ENCODE measurements at places on chromosomes 2 and 18.
A peak's percentile ranks its signal among the peaks of the same experiment; 100 is the strongest.

DNA sequence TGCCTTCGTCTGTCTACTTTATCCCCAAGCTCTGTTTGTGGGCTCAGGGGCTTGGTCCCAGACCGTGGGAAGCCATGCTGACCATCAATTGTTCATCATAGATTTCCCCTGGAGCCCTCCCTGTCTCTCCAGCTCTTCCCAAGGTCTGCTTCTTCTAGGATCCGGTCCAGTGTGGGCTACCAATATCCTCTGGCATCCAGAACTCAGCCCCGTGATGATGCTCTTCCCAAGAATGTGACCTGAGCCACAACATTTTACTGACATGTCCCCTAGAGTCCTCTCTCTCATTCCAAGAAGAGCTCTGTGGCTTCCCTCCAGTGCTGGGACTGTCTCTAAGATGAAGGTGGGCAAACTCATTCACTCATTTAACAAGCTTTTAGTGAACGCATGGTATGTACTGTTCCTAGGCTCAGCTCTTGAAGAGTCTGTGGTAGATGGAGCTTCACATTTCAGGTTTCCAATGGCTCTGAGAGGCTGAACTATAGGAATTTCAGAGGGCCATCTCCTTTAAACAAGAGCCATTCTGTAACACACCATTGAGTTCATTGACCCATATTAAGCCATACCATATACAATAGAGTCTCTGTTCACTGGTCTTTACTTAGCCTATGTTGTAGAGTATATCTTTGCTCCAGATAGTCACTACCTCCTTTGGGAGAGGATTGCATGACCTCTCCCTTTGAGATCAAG, 142.0 kb upstream of the APCDD1 start:
- no peak for DNase-seq

GRCh38 chr2:3138621-3139020, 239.0 kb downstream of the EIPR1 start:
- DNase-seq, result no peak

DNA sequence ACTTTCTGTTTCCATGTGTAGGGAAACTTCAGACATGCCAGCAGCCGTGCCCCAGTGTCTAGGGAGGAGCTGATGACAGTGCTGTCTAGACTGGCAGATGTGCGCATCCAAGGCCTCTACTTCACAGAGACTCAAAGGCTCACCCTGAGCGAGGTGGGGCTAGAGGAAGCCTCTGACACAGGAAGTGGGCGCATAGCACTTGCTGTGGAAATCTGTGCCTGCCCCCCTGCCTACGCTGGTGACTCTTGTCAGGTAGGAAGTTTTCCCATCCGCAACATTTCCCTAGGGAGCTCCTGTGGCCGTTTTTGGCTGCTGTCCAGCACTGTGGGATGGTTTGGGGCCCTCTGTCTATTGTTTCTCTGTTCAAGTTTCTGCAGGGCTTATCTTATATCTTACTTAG, 143.1 kb upstream of the TTC39C start:
- peak; percentile 19 for DNase-seq

GRCh38 chr2:58237741-58238140, 3.4 kb downstream of the FANCL start:
- DNase-seq, result no peak

DNA sequence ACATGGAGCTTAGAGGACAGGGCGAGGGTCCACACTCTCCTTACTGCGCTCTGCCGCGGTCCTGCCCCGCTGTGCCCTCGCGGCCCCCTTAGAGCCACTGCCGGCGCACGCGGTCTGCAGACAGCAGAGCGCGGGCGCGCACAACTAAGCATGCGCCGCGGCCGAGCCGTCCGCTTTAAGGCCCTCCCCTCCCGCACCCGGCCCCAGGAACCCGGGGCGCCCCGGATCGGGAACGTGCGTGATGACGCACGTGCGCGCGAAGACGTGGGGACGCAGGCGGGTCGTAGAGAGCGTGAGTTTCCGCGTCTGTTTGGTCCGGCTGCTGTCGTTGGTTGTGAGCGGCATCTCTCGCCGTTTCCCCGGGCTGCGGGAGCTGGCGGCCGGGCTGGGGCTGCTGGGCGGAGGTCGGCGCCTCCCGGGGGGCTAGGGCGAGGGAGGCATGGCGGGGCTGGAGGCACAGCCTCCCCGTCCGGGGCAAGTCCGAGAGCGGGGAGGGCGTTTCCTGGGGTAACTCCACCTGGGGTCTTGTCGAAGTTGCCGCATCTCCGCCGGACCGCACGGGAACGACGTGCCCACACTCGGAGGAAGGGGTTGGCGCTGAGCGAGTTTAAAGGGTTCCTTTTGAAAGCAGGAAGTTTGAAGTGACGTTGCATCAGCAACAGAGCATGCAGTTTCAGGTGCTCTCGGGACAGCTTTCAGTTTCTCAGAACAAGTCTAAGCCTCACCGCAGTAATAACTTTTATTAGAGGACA, at the start of gene RHBDD1:
TSS of gene RHBDD1 (plus strand) at position 259 of the 752 bp plus-strand sequence. CDS start 28,640 bp downstream, outside the sequence.
- peak; percentile 93 for DNase-seq

DNA sequence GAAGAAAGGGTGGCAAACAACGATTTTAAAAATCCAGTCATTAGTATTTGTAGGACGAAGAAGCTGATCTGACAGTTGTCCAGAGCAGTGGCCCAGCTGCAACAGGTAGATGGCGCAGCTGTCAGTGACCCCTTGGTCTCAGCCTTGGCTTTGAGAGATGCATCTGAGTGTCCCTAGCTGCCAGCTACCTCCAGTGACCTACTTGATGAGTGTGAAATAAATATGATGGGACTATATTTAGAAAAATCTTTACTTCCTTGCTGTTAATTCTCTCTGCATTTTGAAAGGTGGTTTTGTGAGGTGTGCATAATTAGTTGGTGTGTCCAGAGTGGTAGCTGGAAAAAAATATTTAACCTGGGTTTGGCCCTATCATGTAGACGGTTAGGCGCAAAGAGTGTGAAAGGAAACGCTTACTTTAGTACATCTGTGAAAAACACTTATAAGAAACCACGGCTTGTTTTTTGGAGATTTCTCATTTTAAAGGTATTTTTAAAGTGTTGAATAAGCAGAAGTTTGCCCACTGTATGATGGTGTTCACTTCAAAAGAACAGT, 963 bp downstream of the INPP1 start:
- DNase-seq, result no peak

GRCh38 chr2:217060951-217061547, 201.2 kb upstream of the TNP1 start:
- DNase-seq, result no peak

- DNase-seq, result peak; percentile 12
These were observed 198.5 kb downstream of the UBE2E3 start for GRCh38 chr2:181178823-181179412.

DNA sequence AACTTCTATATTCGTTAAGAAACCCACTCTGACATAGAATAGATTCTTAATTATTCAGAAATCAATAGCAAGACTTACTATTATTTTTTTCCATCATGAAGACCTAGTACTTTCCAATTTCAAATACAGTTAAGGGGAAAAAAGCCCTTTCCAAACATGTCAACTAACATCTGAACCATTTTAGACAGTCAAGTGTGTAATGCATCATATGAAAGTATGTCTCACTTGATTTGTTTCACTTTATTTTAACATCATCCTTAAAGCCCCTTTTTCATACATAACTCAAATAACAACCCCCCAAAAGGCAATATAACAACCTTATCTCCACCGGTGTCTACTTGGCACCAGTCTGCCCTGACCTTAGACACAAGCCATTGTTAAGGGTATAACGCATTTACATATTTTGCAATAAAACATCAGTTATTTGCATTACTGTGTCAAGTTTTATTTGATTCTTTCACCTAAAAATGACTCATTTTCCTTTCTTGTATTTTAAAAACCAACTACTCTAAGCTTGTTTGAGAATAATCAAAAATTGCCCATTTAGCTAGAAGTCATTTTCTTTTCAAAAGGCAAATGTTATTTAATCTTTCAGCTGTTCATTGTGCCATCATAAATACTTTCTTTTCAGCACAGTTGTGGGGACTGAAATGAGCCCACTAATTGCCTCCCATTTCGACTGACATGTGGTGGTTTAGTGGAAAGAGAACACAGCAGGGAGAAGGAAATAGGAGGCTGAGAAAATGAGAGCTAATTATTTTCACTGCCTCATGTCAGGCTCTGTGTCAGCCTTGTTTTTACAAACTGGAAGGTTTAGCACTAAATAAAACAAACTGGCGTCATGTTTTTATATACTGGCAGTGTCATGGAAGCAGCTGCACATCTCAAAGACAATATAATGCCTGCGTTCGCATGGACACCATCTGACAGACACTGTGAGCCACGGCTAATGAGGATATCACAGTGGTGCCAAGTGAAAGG, 104.7 kb upstream of the CDCA7 start:
- no peak for DNase-seq

DNA sequence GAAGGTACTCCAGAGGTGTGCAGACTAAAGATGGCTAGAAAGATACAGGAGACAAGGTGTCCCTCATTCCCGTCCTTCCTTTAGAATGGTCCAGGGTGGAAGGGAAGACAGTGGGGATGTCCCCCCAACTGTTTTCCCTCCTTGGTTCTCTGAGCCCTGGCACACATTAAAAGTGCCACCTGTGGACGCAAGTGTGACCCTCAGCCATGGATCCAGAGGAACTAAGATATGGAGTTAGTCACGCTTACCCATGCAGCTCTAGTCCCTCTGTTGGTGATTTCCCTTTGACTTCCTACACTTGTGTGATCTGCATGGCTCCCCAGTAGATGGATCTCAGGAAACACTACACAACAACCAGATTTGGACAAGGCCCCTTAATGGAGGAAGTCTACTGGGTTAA, 113.1 kb upstream of the SRD5A2 start:
- no peak for DNase-seq

DNA sequence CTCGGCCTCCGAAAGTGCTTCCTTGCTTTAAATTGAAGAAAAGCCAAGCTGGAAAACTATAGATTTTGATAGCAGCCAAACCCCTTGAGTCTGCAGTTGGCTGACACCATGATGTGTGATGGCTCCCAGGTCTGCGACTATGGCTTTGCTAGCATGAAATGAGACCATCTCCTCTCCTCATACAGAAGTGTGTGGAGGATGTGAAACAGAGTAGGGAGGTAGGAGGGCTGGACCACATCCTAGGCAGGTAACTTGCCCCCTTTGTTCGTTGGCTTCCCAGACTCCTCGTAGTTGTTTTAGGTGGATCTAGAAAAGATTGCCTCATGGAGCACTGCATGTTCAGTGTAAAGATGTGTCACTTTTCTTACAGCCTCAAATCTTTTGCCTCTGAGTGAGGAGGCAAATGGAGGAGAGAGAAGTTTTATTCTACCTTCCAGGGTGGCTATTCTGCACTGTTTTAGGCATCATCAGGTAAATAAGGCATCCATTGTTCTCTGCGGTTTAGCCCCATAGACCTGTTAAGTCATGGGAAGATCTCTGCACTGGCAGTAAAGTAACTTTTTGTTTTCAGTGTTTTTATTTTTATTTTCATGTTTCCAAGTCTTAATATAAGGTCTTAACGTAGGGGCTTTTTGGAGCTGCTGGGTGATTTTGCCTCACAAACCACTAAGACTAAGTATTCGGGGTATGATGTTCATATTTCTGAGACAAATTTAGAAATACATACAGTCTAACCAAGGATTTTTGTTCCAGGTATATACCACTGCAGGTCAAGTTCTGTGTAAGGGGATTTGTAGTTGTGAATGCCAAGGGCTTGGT, 40.1 kb downstream of the MGAT5 start:
- DNase-seq, result no peak

- DNase-seq, result no peak
These were observed 624.7 kb downstream of the LRP1B start for GRCh38 chr2:141506135-141506534.

- no peak for DNase-seq
These were observed 38.0 kb downstream of the PPP3R1 start for GRCh38 chr2:68214381-68214780.

- DNase-seq, result no peak
These were observed 156.7 kb downstream of the EVA1A start for GRCh38 chr2:75403991-75404428.

DNA sequence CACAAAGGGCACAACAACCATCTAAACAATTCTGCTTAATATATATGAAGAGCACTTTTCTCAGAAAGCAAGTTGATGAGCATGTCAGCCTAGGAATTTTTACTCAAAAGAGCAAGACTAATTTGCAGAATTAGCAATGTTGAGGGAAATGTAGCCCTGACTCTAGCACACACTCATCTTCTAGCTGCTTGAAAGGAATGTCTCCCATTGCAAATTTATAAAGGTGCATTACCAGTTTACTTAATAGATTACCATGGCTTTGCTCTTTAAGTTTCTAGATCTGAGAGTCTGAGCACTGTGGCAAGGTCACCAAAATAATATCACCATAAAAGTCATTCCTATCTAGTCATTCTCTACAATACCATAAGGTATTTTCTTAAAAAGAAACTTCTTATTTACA, 40.8 kb downstream of the USP40 start:
- no peak for DNase-seq

- no peak for DNase-seq
These were observed 89.4 kb upstream of the SPTBN1 start for GRCh38 chr2:54366487-54367280.

- no peak for DNase-seq
These were observed 197.2 kb upstream of the POU3F3 start for GRCh38 chr2:104656571-104657163.

DNA sequence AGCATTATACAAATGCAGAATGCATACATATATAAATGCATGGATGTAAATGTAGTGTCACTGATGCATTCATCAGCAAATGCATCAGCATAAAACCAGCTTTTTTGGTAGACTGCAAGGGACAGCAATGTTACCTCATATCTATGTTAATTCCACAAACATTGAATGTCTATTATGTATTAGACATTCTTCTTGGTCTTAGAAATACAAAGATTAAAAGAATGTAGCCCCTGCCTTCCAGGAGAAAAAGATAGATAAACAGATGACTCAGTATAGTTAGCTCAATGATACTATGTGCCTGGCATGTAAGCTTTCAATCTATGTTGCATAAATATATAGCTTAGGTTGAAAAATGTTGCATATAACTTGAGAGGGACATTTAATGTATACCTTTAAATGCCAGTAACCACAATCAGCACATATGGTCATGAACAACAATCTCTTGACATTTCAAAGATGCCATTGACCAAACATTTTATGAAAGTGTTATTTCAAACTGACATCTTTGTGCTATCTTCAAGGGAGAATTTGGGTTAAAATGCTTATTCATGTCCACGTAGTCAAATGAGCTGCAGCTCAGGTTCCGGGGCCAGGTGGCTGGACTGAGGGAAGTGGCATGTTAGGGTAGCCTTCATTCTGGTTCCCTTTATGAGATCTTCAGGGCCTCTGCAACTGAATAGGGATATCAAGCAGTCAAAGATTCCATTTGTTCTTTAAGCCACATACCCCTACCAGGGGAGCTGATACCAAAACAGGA, 45.2 kb upstream of the GCG start:
- no peak for DNase-seq

GRCh38 chr2:196681510-196681909, 42.0 kb downstream of the CCDC150 start:
- DNase-seq, result no peak

GRCh38 chr2:191318037-191318728, 73.0 kb downstream of the MYO1B start:
- DNase-seq, result no peak

GRCh38 chr18:32326450-32327308, 136.8 kb downstream of the MEP1B start:
- DNase-seq, result no peak

DNA sequence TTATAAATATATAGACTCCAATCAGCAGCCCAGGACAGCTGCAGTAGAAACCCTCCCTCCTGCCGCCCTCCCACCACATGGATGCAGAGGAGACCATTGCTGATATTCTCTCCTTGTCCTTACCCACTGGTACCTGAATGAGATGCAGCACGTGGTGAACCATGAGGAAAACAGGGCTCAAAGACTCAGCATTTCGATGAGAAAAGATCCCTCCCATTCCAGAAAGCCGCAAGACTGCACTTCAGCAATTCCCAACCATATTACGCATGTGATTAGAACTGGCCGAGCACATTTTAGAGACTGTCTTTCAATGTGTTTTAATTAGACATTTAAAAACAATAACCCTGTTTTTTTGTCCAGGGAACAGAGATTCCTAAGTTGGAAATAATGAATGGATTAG, 125.5 kb downstream of the NRP2 start:
- no peak for DNase-seq

All from stimulated activated CD4-positive, alpha-beta T cell treated with anti-CD3 and anti-CD28 coated beads, TNF-alpha, amount 100 ng/mL, for 24 hours (primary cell).